ENCODE measurements at places on chromosomes 6 and 20.

GRCh38 chr20:13995841-13996240 lies 525 bp downstream of the MACROD2 start:
- H3K27me3 ChIP-seq = peaks cover 25% of the 10 kb centered on the region
- no peak overlapping the region for H3K27ac ChIP-seq
- H3K4me3 ChIP-seq = peak overlapping the region; percentile 53
- peaks cover 3% of the 10 kb centered on the region for H3K4me1 ChIP-seq
- H3K36me3 ChIP-seq = peaks cover 2% of the 10 kb centered on the region

DNA sequence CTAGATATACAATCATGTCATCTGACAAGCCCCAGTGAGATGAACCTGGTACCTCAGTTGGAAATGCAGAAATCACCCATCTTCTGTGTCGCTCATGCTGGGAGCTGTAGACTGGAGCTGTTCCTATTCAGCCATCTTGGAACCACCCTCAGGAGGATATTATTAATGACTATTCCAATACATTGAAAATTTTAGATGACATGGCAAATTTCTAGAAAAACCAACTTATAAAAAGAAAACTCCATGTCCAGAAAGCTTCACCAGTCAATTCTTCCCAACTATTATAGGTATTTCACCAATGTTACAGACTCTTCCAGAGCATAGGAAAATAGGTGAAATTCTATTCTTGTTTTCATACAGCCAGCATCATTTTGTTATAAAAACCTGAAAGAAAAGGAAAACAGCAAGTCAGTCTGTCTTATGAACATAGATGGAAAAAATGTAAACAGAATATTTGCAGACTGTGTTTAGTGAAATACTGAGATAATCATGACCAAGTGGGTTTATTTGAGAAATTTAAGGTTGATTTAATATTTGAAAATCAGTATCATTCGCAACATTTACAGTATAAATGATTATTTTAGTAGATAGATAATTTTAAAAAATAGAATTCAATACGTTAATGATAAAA lies 43.3 kb downstream of the ATRN start:
- no peak overlapping the region for H3K27ac ChIP-seq
- no peak overlapping the region for H3K4me3 ChIP-seq
- DNase-seq = no peak
- H3K36me3 ChIP-seq = peaks cover 4% of the 10 kb centered on the region
- no peaks in the 10 kb centered on the region for H3K27me3 ChIP-seq

DNA sequence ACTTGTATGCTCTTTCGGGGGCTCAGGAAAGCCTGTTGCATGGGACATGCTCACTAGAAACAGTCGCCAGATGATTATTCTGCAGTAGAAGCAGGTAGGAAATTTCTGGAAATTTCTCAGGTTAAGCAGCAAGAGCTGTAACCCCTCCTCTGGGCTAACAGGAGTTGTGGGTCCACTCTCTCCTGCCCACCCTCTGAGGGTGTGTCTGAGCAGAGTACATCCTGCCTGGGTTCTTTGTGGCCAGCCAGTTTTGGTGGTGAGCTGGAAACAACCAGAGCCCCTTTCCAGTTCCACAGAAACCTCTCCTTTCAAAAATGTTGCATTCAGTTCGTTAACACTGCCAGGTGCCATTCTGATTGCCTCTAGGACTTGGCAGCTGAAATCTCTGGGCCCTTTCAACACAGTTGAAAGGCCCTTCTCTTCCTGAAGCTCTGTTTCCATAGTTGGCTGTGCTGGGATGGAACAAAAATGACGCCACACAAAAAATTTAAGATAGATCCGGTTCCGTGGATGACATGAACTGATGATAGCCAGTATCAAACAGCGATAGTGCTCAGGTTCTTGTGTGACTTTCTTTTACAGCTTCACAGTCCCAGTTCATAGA lies 38.5 kb downstream of the PLCG1 start:
- DNase-seq = no peak
- H3K4me3 ChIP-seq = no peak overlapping the region
- peaks cover 10% of the 10 kb centered on the region for H3K4me1 ChIP-seq
- peaks cover 49% of the 10 kb centered on the region for H3K36me3 ChIP-seq
- H3K27me3 ChIP-seq = no peaks in the 10 kb centered on the region

GRCh38 chr6:154187714-154188113 lies 148.7 kb downstream of the OPRM1 start:
- H3K4me3 ChIP-seq = no peak overlapping the region
- no peaks in the 10 kb centered on the region for H3K27me3 ChIP-seq
- no peak overlapping the region for H3K27ac ChIP-seq
- H3K36me3 ChIP-seq = peaks cover 27% of the 10 kb centered on the region
- no peak for DNase-seq

GRCh38 chr20:53405139-53405538 lies 188.5 kb downstream of the ZNF217 start:
- H3K4me3 ChIP-seq = no peak overlapping the region
- DNase-seq = no peak
- H3K36me3 ChIP-seq = no peaks in the 10 kb centered on the region
- no peak overlapping the region for H3K27ac ChIP-seq
- no peaks in the 10 kb centered on the region for H3K27me3 ChIP-seq

DNA sequence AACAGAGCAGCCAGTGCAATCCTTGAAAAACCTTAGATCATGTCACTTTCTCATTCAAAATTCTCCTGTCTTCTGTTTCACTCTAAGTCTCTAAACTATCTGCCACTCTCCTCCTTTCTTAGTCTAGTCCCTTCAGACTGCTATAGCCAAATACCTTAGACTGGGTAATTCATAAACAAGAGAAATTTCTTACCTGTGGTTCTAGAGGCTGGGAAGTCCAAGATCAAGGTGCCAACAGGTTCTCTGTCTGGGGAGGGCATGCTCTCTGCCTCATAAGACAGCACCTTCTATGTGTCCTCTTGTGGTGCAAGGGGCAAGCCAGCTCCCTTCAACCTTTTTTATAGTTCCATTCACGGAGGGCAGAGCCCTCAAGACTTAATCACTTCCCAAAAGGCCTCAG lies 156.3 kb downstream of the MTFR2 start:
- no peak for DNase-seq
- no peak overlapping the region for H3K27ac ChIP-seq
- H3K4me1 ChIP-seq = no peaks in the 10 kb centered on the region
- H3K27me3 ChIP-seq = no peaks in the 10 kb centered on the region
- H3K36me3 ChIP-seq = no peaks in the 10 kb centered on the region
- H3K4me3 ChIP-seq = no peak overlapping the region

- H3K36me3 ChIP-seq = peaks cover 3% of the 10 kb centered on the region
- H3K4me1 ChIP-seq = peaks cover 38% of the 10 kb centered on the region
- no peak overlapping the region for H3K4me3 ChIP-seq
Measured at GRCh38 chr6:154613137-154613676, 102.7 kb upstream of the CNKSR3 start.

- no peak overlapping the region for H3K4me3 ChIP-seq
- no peaks in the 10 kb centered on the region for H3K4me1 ChIP-seq
- no peaks in the 10 kb centered on the region for H3K27me3 ChIP-seq
- H3K36me3 ChIP-seq = no peaks in the 10 kb centered on the region
- DNase-seq = no peak
- no peak overlapping the region for H3K27ac ChIP-seq
Measured at GRCh38 chr6:121711472-121711871, 276.0 kb downstream of the GJA1 start.

DNA sequence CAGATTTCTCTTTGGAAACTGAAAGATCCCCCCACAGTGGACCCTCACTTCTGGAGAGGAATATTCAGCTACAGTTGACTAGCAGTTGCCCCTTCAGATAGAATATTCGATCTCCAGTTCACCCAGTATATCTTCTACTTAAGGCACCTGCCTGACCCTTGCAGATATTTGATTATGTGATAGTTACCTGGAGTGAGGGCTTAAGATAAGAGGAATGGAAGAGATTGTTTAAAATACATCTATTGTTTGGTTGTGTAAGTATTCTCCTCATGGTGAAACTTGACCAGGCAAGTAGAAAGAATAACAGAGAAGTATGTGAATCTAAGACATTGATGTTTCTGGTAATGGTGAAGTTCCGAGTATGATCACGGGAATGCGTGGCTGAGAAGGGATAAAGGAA lies 1.6 kb upstream of the ZCCHC3 start:
- peak overlapping the region; percentile 91 for H3K4me3 ChIP-seq
- peaks cover 2% of the 10 kb centered on the region for H3K27me3 ChIP-seq
- peaks cover 26% of the 10 kb centered on the region for H3K36me3 ChIP-seq
- H3K4me1 ChIP-seq = peaks cover 37% of the 10 kb centered on the region
- peak overlapping the region; percentile 54 for H3K27ac ChIP-seq

DNA sequence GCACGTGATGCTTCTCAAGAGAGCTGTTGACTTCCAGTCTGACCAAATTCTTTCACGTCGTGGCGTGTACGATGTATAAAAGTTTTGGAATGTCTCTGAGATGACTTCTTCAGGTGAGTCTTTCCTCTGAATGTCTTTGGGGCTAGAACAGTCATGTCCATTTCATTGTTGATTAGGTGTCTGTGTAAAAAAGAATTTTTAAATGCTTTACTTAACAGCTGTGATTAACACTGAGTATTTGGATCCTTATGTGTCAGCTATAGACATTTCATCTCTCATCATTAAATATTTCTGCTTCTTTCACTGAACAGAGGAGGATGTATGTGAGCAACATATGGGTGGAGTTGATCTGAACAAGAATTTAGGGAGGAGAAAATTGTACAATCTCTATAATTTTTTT lies 29.3 kb upstream of the KIF13A start:
- no peak for DNase-seq
- H3K36me3 ChIP-seq = no peaks in the 10 kb centered on the region
- no peaks in the 10 kb centered on the region for H3K4me1 ChIP-seq
- no peak overlapping the region for H3K4me3 ChIP-seq

DNA sequence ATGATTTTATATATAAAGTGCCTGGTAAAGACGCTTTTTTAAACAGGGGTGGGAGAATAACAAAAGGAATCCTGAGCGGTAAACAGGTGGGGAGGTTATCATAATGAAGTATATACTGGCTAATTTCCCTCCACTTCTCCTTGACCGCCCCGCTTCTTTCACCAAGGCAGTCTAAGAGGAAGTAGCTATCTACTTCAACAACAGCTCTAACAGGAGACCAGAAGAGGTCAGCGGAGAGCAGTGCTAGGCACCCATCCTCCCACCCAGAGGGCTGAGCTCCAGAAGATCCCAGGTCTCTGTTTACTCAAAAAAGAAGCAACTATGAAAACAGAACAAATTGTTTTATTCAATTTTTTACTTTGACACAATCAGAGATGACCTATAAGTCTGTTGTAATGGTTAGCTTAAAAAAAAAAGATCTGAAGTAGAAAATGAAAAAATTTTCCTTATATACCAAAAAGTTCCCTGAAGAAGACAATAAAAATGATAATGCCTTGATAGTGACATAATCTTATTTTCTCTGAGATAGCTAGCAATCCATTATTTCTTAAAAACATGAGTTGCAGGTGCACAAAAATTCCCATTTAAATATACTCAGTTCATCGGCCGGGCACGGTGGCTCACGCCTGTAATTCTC lies 141.1 kb downstream of the PDSS2 start:
- no peaks in the 10 kb centered on the region for H3K27me3 ChIP-seq
- H3K4me3 ChIP-seq = no peak overlapping the region
- H3K36me3 ChIP-seq = no peaks in the 10 kb centered on the region
- no peak overlapping the region for H3K27ac ChIP-seq

DNA sequence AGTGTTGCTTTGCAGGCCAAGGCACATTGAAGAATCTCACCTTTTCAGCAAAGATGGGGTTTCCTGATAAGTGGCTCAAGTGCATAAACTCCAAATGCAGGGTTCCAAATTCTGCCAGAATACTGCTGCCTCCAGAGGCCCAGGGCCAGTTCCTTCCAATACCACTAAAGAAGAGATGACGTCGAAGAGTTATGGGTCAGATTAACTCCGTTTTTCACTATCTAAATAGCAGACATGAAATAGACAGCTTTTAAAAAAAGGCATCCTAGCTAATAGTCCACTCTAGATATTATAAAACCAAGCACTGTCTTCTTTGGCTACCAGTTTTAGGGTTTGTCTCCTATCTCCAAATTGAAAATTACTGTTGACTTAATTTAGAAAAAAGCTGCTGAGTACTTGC lies 126.3 kb upstream of the FAM184A start:
- H3K27me3 ChIP-seq = no peaks in the 10 kb centered on the region
- H3K36me3 ChIP-seq = peaks cover 17% of the 10 kb centered on the region
- DNase-seq = no peak

DNA sequence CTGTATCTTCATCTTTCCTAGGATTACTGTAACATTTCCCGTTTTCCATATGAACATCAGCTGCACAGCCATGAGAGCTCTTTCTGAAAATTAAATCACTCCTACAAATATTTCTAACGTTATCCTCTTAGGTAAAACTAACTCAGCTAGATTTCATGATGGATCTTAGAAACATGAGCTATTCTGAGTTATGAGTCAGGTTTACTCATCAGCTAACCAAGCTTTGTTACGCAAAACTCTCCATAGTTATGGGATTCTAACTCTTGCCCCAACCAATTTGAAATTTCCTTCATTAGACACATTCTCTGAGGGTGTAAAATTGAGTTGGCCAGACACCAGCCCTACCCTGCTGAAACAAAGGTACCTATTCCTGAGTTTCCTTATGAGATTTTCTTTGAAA lies 14.0 kb downstream of the DEFB110 start:
- DNase-seq = no peak
- H3K27me3 ChIP-seq = no peaks in the 10 kb centered on the region
- no peaks in the 10 kb centered on the region for H3K36me3 ChIP-seq
- H3K4me3 ChIP-seq = no peak overlapping the region
- H3K4me1 ChIP-seq = no peaks in the 10 kb centered on the region

- no peaks in the 10 kb centered on the region for H3K36me3 ChIP-seq
- H3K4me1 ChIP-seq = peaks cover 3% of the 10 kb centered on the region
- no peak overlapping the region for H3K27ac ChIP-seq
- H3K4me3 ChIP-seq = no peak overlapping the region
- DNase-seq = no peak
- H3K27me3 ChIP-seq = peaks cover 4% of the 10 kb centered on the region
Measured at GRCh38 chr6:163679753-163680152, 265.2 kb downstream of the QKI start.

DNA sequence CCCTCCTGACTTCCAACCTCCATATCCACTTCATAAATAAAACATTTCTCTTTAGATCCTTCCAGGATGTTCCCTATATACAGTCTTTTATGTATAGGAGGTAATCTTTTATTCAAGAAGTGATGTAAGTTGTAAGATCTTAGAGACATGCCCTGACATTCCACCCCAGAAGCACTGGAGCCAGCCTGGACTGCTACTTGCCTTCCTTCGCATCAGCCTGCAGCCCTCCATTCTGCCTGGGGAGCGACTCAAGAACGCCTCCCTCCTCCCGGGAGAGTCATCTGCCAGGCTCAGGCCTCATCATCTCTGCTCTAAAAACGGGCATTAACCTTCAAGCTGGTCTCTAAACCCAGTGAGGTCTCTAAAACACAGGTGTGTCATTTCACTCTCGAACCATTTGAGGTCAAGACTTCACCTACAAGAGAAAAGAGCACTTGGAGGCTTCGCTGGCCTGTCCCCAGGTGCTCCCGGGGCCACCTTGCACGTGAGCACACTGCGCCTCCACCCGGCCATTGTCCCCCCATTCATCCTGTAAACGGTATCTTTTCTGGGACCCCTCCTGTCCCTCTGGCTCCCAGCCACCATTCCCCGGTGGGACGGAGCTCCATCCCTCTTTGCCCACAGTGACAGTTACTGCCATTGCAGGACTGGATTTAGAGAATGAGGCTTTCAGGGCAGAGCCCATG lies 107.5 kb upstream of the PDE10A start:
- peaks cover 31% of the 10 kb centered on the region for H3K27me3 ChIP-seq
- no peak for DNase-seq
- no peak overlapping the region for H3K4me3 ChIP-seq
- H3K27ac ChIP-seq = no peak overlapping the region
- H3K36me3 ChIP-seq = no peaks in the 10 kb centered on the region
